Stimulated activated CD8-positive, alpha-beta memory T cell treated with anti-CD3 and anti-CD28 coated beads, Interleukin-15, amount 100 ng/mL, for 24 hours (primary cell): ENCODE measurements at places on chromosomes 7 and 10.
A peak's percentile ranks its signal among the peaks of the same experiment; 100 is the strongest.

GRCh38 chr7:134533288-134533771 is 6.0 kb downstream of the AKR1B10 start:
- DNase-seq: no peak

DNA sequence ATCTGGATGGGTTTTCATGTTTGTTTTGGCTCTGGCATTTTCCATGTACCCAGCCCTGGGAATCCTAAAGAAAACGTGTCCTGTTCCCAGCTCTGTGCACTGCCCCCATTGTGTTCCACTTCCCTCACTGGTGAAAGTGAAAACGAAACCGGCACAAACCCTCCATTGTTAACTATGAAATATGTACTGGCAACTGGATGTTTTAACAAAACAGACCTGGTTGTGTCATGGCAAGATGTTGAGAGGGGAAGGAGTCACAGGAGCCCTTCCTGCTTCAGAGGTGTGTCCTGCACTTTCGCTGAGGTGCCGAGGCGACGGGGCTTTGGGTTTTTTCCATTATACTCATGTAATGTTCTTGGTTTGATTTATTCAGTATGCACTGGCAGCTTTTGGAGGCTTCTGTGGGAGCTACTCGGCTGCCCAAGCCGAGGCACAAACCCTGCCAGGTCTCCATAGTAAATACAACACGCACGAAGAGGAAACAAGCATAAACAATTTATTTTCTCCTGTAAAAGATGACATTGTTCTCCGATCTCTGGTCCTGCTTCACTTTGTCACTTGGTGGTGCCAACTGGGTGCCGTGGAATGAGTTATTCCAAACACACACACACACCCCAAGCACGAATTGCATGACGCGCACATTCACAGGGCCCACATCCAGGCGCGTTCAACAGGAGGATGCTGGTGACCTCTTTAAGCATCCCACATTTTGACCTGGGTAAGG is 118.2 kb downstream of the CDK6 start:
- peak; percentile 13 for DNase-seq

DNA sequence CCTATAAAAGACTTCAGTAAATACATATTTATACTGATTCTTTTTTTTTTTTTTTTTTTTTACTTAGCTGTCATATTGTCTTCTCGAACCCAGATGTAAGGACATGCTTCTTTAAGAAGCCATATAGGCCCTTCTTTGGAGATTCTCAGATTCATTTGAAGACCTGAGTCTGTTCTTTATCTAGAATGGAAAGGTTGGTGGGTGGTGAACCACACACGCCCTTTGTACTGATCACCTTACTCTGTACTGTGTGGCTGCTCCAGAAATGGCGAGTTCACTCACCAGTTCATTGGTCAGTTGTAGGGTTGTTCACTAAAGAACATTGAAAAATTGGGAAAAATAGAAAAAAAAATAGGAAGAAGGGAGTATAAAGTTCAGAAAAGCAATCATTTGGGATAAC is 32.5 kb downstream of the LANCL2 start:
- DNase-seq: no peak

- peak; percentile 3 for DNase-seq
These were observed 204.6 kb downstream of the ARHGAP21 start for GRCh38 chr10:24518981-24519597.

- no peak for DNase-seq
These were observed 63.1 kb upstream of the STEAP1B start for GRCh38 chr7:22563032-22563501.

GRCh38 chr10:100996678-100997359 is 2.8 kb upstream of the LZTS2 start:
- no peak for DNase-seq

DNA sequence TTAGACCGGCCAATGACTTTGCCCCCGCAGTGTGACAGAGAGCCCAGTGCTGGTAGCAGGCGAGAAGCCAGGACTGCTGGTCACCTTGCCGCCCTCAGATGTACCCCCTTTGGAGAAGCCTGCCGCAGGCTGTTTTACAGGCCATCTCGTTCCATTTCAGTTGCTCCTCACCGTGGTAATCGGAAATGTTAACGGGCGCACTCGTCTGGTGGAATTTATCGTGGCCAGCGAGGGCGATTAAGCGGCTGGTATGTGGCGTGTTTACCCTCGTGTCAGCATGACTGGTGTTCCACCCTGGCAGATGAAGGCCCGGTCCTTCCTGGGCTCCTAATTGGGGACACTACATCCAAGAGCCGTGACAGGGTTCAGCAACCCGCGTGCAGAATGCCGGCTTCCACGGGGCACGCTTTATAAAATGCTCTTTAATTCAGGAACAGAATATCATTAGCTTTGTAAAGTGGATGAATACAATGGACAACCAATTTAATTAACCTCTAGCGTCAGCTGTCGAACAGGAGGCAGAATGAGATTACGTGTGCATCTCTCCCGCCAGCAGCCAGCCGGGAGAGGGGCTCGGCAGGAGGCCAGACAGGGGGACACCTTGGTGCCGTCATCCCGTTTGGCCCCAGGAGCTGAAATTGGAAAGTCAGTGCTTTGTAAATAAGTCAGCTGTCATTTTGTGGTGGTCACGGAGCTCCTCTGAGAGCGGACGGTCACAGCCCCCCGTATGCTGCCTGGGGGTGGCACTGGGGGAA is 108.3 kb downstream of the NKX6-2 start:
- no peak for DNase-seq

- no peak for DNase-seq
These were observed 8.0 kb upstream of the MBL2 start for GRCh38 chr10:52780391-52781155.

DNA sequence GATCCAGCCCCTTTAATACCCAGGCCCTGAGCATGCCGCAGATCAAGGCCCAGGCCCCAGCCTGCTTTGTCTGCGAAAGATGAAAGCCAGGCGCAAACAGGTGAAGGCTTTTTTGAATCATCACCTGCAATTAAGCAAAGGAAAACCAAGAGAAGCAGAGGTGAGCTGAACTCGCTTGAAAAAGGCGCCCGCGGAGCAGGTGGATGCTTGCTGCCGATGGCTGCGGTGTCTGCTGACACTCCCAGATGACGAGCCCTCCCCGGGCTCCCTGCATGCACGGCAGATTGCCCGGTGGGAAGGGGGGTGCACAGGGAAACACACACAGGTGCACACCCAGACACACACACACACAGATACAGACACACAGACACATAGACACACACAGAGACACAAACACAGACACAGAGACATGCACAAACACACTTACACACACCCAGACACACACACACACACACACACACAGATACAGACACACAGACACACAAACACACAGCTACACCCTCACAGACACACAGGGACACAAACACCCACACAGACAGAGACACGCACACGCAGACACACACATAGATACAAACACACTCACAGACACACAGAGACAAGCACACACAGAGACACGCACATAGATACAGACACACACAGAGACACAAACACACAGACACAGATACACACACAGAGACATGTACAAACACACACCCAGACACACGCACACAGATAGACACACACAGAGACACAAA is 142.6 kb upstream of the RNF32 start:
- DNase-seq: no peak

GRCh38 chr7:51242007-51242691 is 74.5 kb downstream of the COBL start:
- DNase-seq: no peak

- DNase-seq: no peak
These were observed 44.2 kb upstream of the ADAM12 start for GRCh38 chr10:126432507-126432906.

GRCh38 chr7:47578579-47579270 is 3.2 kb downstream of the TNS3 start:
- no peak for DNase-seq

GRCh38 chr7:45986355-45987298 is 65.6 kb upstream of the IGFBP3 start:
- DNase-seq: no peak

DNA sequence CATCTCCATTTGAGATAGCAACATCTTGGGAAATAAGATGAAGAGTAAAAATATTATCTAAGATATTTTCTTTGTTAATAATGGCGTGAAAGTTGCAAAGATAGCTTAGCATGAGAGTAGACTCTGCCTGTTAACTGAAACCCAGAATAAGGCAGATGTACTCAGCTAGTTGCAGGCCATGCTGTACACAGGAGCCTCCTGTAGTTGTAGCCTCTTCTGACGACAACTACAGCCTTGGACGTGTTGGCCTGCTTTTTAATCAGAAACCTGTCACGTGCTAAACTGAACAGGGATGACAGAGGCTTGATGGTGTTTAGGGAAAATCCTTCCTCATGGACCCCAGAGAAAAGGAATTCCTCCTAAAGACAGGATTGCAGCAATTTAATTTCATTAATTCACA is 155.1 kb upstream of the TMEM229A start:
- no peak for DNase-seq

DNA sequence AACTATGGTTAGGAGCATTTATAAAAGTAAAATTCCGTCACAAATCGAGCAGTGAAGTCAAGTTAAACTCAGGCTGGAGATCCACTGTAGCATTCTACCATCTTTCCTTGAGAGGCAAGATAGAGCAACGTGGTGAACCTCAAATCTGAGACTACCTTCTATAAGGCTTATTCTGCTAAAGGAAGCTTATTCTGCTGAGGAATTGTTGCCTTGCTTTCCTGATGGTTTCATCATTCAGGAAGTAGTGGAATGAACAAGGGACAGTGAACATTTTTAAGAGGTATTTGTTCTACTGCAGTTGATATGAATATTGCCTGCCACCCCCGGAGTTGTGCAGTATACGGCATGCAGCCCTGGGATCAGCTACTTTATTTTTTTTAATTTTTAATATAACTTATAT is 170.8 kb downstream of the VPS50 start:
- DNase-seq: no peak
